Myocyte (in vitro differentiated cells): ENCODE measurements at places on chromosomes 3 and 15. TPM values are rescaled to one million over a fixed set of nuclear protein-coding genes. Genes with fewer than 3 reads are reported as not detected.

- no peak for DNase-seq
Observed at GRCh38 chr15:91357011-91357410, 257.0 kb downstream of the SV2B start.

The ROBO2 gene
- not detected in 2 replicates for total RNA-seq

The XYLB gene
- 1.5 and 1.9 TPM in 2 replicates for total RNA-seq

The GRK7 gene
- 0.05 and 0.08 TPM in 2 replicates for total RNA-seq

The CCR8 gene
- not detected in 2 replicates for total RNA-seq
